ENCODE measurements at places on chromosomes 16 and 17.

DNA sequence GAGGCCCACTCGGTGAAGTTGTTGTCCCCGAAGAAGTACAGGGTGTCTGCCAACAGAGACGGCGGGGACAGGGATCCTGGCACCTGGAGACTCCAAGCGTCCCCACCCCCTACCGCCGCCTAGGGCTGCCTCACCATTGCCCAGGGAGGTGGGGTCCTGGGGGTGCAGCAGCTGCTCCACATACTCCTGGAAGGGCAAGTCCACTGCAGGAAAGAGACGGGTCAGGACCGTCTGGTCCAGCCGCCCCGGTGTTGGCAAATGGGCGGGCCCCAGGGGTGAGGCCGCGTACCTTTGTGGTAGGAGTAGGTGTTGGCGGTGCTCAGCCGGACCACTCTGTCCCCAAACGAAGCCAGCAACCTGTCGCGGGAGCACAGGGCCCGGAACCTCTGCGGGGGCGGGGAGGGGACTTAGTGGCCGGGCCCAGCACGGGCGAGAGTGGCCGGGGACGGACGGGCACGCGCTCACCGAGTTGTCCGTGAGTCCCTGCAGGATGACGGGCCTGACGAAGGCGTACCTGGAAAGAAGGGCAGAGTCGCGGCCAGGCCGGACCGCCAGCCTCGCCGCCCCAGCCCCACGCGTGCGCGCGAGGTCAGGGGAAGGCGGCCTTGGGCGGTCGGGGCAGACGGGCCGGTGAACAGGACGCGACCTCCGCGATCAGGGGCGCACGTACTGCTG, 601 bp downstream of the JMJD8 start:
- no peak for DNase-seq

DNA sequence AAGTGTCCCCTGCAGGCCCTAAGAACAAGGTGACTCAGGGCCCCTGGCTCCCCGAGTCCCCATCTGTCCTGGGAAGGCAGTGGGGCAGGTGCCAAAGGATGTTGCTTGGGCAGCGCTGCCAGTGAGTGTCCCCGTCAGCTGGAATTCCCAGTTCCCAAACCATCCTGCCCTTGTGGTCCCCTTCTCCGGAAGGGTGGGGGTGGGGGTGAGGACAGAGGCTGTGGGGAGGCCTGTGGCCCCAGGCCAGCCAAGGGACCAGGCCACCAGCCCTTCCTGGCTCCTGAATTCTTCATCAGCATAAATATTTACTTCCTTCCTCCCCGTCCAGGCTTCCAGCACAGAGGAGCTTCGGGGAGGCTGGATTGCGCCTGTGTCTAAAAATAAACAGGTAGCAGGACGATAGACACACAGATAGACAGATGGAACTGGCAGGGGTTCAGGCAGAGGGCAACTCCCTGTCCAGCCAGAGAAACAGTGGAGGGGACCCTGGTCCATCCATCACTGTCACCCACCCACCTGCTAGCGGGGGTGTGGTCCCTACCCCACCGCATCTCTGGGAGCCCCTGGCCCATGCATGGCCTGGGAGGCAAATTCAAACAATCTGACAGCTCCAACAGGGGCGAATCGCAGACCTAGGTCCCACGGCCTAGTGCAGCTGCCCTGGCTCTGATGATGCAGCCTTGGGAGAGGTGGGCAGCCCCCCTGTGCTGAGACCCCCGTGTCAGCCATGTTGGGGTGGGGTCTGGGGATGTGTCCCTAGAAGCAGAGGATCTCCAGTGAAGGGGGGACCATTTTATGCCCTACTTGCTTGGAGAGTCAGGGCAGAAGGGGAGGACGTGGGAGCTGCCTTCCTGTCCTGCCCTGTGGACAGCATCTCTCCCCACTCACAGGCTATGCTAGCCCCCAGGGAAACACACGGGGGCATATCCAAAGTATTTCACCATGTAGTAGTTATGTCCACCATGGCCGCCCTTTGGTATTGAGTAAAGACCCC, 13.2 kb downstream of the GLIS2 start:
- no peak for DNase-seq

DNA sequence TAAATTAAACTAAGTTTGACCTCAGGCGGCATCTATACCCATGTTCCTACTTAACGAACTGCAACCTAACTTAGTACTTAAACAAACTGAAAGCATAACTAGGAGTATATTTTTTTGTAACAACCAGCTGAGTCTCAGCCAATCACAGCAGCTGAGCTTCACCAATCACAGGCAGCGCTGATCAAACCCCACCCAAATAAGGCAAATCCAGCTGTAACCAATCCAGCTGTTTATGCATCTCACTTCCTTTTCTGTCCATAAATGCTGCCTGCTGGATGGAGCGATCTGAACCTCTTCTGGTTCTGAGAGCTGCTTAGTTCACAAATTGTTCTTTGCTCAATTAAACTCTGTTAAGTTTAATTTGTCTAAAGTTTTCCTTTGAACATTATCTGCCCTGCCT, 131.3 kb downstream of the PMP22 start:
- DNase-seq = no peak

- DNase-seq = no peak
Measured at GRCh38 chr16:23378921-23379320, 74.1 kb downstream of the COG7 start.

- DNase-seq = no peak
Measured at GRCh38 chr16:11913425-11914079, 2.2 kb downstream of the GSPT1 start.

DNA sequence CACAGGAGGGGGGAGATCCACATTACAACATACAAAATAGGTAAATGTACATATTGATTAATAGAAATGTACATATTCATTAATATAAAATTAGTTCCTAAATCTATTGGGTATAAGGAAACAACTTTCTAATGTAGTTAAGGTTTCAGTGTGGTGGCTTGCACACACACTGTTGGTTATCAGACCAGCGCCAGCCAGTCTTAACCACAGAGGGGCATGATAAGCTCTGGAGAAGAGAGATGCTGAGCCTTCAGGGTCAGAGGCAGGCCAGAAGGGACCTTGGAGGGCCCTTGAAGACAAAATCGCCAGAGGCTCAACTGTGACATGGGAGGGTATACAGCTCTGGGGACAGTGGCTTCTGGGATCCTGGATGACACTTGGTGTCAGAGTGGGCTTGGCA, 10.9 kb upstream of the ZFP90 start:
- DNase-seq = no peak

DNA sequence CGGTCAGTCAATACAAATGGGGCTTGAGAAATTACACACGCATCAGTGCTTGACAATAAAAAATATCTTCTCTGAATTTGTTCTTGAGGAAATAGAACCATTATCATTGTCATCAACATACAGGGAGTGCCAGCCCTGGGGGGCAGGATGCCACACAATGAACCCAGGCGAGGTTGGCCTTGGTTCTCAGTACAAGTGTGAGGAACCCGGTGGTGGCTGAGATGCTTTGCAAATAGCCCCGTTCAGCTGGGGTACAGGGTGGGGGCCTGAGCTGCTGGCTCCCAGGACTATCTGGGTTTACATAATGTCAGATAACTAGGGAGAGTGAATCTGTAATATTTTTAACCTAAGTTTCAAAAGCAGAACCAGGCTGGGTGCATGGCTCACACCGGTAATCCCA, 112.8 kb upstream of the CDC42EP4 start:
- DNase-seq = no peak

DNA sequence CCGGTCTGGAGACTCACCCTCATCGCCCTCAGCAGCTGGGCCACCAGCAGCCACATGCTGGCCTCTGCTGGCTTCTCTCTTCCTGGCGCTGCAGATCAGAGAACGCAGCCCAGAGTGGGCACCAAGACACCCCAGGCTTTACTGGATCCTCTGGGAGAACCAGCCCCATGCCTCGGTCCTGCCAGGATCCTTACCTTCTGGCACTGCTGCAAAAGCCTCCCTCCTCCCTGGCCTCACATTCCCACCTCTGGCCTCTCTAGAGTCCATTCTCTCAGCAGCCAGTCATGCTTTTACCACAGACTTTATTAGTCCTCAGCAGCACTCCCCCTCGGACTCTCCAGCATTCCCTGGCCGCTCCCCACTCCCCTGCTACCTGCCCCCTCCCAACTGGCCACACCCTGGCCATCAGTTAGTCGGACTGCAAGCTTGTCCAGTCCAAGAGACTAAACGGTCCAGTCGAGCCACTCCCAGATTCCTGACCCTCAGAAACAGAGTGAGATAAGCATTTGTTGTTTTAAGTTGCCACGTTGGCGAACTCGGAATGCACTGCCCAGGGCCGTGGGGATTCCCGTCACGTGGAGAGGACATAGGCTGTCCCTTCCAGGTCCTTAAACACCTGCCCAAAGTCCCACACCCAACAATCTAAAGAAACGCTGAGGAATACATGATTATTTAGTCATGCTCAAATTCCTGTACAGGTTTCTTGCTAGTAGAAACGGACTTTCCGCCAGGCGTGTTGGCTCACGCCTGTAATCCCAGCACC, 5.9 kb upstream of the SPG7 start:
- DNase-seq = no peak

DNA sequence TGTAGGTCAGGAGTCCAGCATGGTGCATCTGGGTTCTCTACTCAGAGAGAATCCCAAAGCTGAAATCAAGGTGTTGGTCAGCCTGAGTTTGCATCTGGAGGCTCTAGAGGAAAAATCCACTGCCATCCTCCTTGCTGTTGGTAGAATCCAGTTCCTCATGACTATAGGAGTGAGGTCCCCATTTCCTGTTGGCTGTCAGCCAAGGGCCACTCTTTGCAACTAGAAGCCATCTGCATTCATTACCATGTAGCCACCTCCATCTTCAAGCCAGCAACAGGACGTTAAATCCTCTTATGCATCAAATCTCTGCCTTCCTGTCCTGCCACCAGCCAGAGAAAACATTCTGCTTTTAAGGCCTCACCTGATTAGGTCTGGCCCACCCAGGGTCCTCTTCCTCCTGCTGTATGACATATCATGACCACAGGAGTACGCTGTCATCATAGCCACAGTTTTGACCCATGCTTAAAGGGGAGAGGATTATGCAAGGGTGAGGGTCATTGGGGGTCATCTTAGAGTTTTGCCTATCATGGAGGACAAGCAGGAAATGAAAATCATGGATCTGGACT, 40.5 kb downstream of the DNAH9 start:
- no peak for DNase-seq

- DNase-seq = no peak
Measured at GRCh38 chr17:48995974-48996721, 1.0 kb upstream of the IGF2BP1 start.

DNA sequence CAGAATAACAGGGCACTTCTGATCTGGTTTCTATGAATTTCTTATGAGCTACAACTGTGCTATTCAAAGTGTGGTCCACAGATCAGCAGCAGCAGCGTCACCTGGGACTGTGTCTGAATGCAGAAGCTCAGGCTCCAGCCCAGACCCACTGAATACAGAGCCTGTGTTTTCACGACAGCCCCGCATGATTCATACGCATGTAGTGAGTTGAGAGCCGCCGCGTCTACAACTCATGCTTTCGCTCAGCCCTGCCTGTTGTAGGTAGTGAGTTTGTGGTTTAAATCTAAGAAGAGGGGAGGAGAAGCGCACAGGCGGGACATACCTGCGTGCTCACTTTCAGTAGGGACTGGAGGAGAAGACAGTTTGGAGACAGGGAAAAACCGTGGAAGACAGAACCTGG, 28.5 kb upstream of the ELAC2 start:
- DNase-seq = no peak

GRCh38 chr17:44628243-44629188, 27.8 kb upstream of the MEIOC start:
- DNase-seq = no peak

- DNase-seq = no peak
Measured at GRCh38 chr17:82461827-82462524, 3.4 kb downstream of the NARF start.

GRCh38 chr16:51497541-51498211, 346.6 kb upstream of the SALL1 start:
- no peak for DNase-seq

- no peak for DNase-seq
Measured at GRCh38 chr17:59838052-59838916, 54.5 kb downstream of the TUBD1 start.

- no peak for DNase-seq
Measured at GRCh38 chr17:17742133-17742621, 60.9 kb downstream of the RAI1 start.

DNA sequence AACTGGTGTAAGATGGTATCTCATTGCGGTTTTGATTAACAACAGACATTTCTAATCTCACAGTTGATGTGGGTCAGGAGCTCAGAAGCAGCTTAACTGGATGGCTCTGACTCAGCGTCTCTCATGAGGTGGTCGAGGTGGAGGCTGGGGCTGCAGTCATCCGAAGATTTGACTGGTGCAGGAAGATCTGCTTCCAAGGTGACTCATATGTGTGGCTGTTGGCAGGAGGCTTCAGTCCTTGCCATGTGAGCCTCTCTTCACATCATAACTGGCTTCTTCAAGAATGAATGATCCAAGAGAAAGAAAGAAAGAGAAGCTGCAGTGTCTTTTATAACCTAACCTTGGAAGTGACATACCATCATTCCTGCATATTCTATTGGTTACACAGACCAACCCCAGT, 376.1 kb downstream of the SEC14L1 start:
- no peak for DNase-seq

GRCh38 chr17:72976971-72977770, 115.3 kb downstream of the SLC39A11 start:
- no peak for DNase-seq

- DNase-seq = no peak
Measured at GRCh38 chr17:3715296-3715695, 8.4 kb upstream of the HASPIN start.

- DNase-seq = no peak
Measured at GRCh38 chr17:81340607-81341515, 45.8 kb upstream of the SLC38A10 start.

- no peak for DNase-seq
Measured at GRCh38 chr17:29469276-29469675, 79.1 kb downstream of the TAOK1 start.

- DNase-seq = no peak
Measured at GRCh38 chr17:79619196-79619595, 8.3 kb upstream of the RBFOX3 start.

- DNase-seq = no peak
Measured at GRCh38 chr17:41535764-41536481, 7.8 kb upstream of the KRT19 start.

GRCh38 chr16:47999595-47999994, 156.2 kb downstream of the ABCC12 start:
- DNase-seq = no peak

DNA sequence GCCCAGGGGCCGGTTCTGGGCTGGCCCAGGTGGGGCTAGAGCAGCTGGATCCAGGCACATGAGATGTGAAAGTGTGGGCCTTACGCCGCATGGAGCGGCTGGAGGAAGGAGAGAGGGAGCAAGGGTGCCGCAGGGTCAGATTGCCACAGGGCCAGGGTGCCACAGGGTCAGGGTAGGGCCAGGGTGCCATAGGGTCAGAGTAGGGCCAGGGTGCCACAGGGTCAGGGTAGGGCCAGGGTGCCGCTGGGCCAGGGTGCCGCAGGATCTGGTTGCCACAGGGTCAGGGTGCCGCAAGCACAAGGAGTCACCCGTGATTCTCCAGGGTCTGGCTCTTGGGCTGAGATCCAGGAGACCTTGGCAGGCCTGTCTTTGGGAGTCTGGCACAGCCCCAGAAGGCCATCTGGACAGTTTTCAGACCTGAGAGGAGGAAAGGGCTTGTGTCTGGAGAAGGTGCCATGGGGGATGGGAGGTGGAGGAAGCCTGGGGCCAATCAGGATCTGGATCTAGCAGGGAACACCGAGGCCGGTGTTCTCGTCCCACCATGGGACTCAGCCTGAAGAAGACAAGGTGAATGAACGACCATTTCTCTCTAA, 13.1 kb upstream of the LASP1NB start:
- no peak for DNase-seq

- DNase-seq = no peak
Measured at GRCh38 chr17:58564971-58565370, 50.5 kb upstream of the MTMR4 start.

All from stimulated activated CD4-positive, alpha-beta T cell treated with anti-CD3 and anti-CD28 coated beads, Interleukin-2, amount 100 ng/mL, for 48 hours (primary cell).